Mammary epithelial cell (primary cell): ENCODE measurements at places on chromosomes 3 and 15. TPM values are rescaled to one million over a fixed set of nuclear protein-coding genes. Genes with fewer than 3 reads are reported as not detected.

EPHB3 gene
- 17.6 and 18.4 TPM in 2 replicates for total RNA-seq

TMCO5A gene
- not detected in 2 replicates for total RNA-seq

SERINC4 gene
- total RNA-seq, result 0.17 TPM

CCDC54 gene
- total RNA-seq, result not detected in 2 replicates

LRTM1 gene
- not detected in 2 replicates for total RNA-seq

AGBL1 gene
- not detected for total RNA-seq

SMCO1 gene
- total RNA-seq, result not detected in 2 replicates

SLC9C1 gene
- 0.19 and 0.47 TPM in 2 replicates for total RNA-seq

ATOSA gene
- 14.4 and 19.1 TPM in 2 replicates for total RNA-seq

C15orf62 gene
- total RNA-seq, result 0.21 and 0.59 TPM in 2 replicates

PLCH1 gene
- 0.28 TPM in 1 of 2 replicates, not detected in the other for total RNA-seq

DISP2 gene
- total RNA-seq, result 1.4 and 1.6 TPM in 2 replicates

CLDN18 gene
- not detected in 2 replicates for total RNA-seq

CNTN3 gene
- total RNA-seq, result 32.7 TPM

DHX30 gene
- 61.6 and 65.8 TPM in 2 replicates for total RNA-seq

SPINK8 gene
- total RNA-seq, result not detected

SLC2A2 gene
- total RNA-seq, result not detected

LRRC34 gene
- total RNA-seq, result 2.3 TPM

FBXO40 gene
- not detected for total RNA-seq

NDUFB5 gene
- total RNA-seq, result 75.3 TPM

IGF2BP2 gene
- total RNA-seq, result 67.7 TPM

SNTN gene
- total RNA-seq, result not detected

ZFYVE19 gene
- 21.1 and 21.2 TPM in 2 replicates for total RNA-seq

ELL3 gene
- total RNA-seq, result 1.2 and 1.7 TPM in 2 replicates

XCR1 gene
- total RNA-seq, result not detected

GRM2 gene
- total RNA-seq, result 0.12 TPM in 1 of 2 replicates, not detected in the other

AMT gene
- total RNA-seq, result 3.8 and 7.1 TPM in 2 replicates

ABTB1 gene
- 4.3 TPM for total RNA-seq

LRRIQ4 gene
- total RNA-seq, result not detected in 2 replicates

NCEH1 gene
- 28.6 and 44.3 TPM in 2 replicates for total RNA-seq

MED12L gene
- total RNA-seq, result 0.05 and 0.19 TPM in 2 replicates

ARL14 gene
- 0.17 TPM for total RNA-seq

ANKRD34C gene
- total RNA-seq, result not detected in 2 replicates

ATP13A5 gene
- total RNA-seq, result not detected in 2 replicates

CERS3 gene
- total RNA-seq, result 0.59 and 1.6 TPM in 2 replicates

ITIH1 gene
- total RNA-seq, result not detected

GXYLT2 gene
- total RNA-seq, result 2.5 and 3.9 TPM in 2 replicates

PTPN9 gene
- 38.0 and 40.1 TPM in 2 replicates for total RNA-seq

CRABP1 gene
- not detected in 2 replicates for total RNA-seq

CCR8 gene
- total RNA-seq, result not detected in 2 replicates

HYAL1 gene
- total RNA-seq, result 0.40 and 0.75 TPM in 2 replicates

GOLGA8J gene
- total RNA-seq, result not detected

ZPLD1 gene
- total RNA-seq, result 1.2 TPM

POLQ gene
- total RNA-seq, result 3.4 and 8.4 TPM in 2 replicates

TMEM40 gene
- 224 and 246 TPM in 2 replicates for total RNA-seq

ANXA2 gene
- total RNA-seq, result 5,384 TPM

THPO gene
- not detected for total RNA-seq

EFHB gene
- total RNA-seq, result not detected

PARP6 gene
- total RNA-seq, result 28.3 TPM

C3orf22 gene
- total RNA-seq, result not detected

ROBO2 gene
- 0.67 TPM for total RNA-seq

SLC27A2 gene
- 0.31 TPM in 1 of 2 replicates, not detected in the other for total RNA-seq

BFSP2 gene
- total RNA-seq, result not detected

ATXN7 gene
- total RNA-seq, result 21.2 TPM
